Lung (tissue), 17 donors: ENCODE measurements at places on chromosomes 1 and 21.

DNA sequence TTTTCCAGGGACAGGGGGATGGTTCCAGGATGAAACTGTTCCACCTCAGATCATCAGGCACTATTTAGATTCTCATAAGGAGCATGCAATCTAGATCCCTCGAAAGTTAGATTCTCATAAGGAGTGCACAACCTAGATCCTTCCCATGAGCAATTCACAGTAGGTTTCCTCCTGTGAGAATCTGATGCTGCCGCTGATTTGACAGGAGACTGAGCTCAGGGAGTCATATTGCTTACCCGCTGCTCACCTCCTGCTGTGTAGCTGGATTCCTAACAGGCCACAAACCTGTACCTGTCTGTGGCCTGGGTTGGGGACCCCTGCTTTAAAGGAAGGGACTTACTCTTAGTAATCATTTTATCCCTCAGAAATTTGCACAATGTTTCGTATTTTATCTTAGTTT lies 9.3 kb downstream of the CTH start:
- DNase-seq = no peak

GRCh38 chr1:41784531-41785274 lies 134.0 kb downstream of the HIVEP3 start:
- DNase-seq = no peak

DNA sequence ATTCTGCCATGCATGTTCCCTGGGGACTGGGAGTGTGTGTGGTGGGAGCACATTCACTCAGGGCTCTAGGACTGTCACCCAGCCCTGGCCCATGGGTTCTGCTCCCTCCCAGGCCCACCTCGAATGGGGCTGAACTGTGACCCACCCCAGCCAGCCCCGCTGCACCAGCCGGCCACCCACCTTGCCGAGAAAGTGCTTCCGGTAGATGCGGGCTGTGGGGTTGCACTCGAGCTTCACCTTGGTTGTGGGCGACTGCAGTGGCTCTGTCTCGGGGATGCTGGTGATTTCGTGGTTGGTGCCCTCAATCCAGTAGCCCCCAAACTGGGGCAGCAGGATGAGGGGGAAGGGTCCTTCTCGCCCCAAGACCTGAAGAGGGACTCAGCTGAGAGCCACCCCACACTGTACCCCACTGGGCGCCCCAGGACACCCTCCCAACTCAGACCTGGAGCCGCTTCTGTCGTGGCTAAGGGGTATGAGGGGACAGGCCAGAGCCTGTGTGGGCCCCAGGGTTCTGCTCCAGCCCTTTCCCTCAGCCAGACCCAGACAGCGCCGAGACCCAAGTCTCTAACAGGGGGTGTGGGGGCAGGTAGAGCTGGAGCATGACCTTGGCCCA lies 51.9 kb downstream of the RAP1GAP start:
- DNase-seq = no peak

DNA sequence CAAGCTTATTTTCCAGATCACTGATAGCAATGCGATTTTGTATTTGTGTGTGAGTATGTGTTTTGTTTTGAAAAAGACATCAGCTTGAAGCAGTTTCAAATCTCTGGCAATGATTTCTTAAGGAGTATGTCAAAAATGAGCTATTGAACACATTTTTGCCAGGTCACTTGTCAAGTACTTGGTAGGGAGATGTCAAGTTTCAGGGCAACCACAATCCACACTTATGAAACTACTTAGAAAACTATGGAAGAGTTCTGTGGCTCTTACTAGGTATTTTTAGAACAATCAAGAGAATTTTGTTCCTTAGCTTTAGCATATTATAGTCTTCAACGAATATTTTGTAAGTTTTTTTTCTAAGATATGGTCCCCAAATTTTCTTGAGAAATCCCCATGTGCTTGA lies 318.8 kb upstream of the ZRANB2 start:
- peak; percentile 4 for DNase-seq

- DNase-seq = no peak
These were observed 184.1 kb upstream of the DUSP10 start for GRCh38 chr1:221925947-221926346.

- DNase-seq = peak; percentile 60
These were observed 12.1 kb downstream of the ATP6V1G3 start for GRCh38 chr1:198528364-198528763.

- no peak for DNase-seq
These were observed 41.7 kb downstream of the PRKCZ start for GRCh38 chr1:2091611-2092604.

DNA sequence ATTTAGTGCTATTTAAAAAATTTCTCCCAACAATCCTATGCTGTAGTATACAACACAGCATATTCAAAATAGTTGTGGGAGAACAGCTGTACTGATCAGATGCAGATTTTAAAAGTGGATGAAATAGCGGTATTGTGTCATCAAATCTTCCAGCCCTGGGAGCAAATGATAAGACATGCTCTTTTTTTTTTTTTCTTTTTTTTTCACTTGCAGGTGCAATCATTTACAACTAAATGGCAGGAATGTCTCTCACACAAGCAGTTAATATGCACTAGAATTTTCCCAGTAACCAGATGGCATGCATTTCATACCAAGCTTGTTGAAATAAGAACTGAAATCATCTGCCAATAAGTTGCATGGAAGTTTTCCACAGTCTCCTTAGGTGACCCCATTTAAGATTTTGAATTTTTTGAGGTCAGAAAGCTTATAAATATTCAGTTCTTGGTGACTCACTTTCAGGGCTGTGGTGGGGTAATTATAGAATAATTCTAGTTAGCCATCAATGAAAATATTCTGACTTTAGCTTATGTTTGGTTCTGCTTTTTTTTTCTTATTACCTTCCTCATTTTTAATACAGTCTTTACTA lies 623.9 kb upstream of the NR5A2 start:
- no peak for DNase-seq

DNA sequence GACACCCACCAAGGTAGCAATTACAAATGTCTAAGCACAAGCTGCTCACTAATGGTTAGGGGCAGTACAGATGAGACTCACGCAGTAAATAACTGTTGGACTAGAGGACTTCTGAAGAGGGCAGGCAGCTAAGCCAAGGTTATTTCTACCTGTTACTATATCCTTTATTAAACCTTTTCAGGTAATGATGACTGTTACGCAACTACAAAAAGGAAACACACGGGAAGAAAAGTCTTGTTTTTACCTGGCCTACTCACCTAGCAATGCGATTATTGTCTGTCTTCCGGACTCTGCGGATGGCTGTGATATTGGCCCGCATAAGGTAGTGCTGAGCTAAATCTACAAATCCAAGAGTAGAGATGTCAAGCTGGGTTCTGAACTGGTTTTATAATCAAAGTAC lies 17.8 kb upstream of the VHLL start:
- DNase-seq = no peak

GRCh38 chr1:170967042-170967910 lies 31.9 kb downstream of the MROH9 start:
- no peak for DNase-seq

GRCh38 chr1:178945763-178946266 lies 74.9 kb upstream of the ANGPTL1 start:
- DNase-seq = no peak

GRCh38 chr1:226497991-226498639 lies 50.4 kb upstream of the STUM start:
- DNase-seq = no peak
